ENCODE measurements at places on chromosomes 11 and 22. TPM values are rescaled to one million over a fixed set of nuclear protein-coding genes. Genes with fewer than 3 reads are reported as not detected.

The FOLR1 gene
- 0.36 TPM for total RNA-seq

The SCARF2 gene
- total RNA-seq, result 2.0 TPM

DNA sequence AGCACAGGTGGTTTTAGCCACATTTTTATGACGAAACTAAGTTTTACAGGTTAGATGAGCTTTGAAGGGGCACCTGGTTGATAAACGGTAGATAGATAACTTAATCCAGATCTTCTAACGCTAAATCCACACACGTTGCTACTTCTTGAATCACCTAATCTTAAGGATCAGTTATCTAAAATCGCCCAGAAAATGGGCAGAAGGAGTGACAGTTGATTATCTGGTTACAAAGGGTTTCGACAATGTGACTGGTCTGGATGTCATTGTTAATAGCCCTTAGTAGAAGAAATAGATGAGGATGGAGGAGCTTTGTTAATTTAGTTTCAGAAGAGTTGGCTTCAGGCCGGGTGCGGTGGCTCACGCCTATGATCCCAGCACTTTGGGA lies 43.7 kb downstream of the SCGB1A1 start:
- no peaks in the 10 kb centered on the region for H3K4me1 ChIP-seq
- no peak overlapping the region for H3K27ac ChIP-seq
- no peaks in the 10 kb centered on the region for H3K36me3 ChIP-seq
- H3K4me3 ChIP-seq, result no peak overlapping the region
- H3K27me3 ChIP-seq, result no peaks in the 10 kb centered on the region
- no peak for DNase-seq

GRCh38 chr22:19406281-19406811 lies 25.2 kb downstream of the HIRA start:
- no peak overlapping the region for H3K4me3 ChIP-seq
- H3K36me3 ChIP-seq, result peaks cover 72% of the 10 kb centered on the region
- no peak overlapping the region for H3K27ac ChIP-seq
- no peaks in the 10 kb centered on the region for H3K27me3 ChIP-seq
- DNase-seq, result no peak
- H3K4me1 ChIP-seq, result peaks cover 6% of the 10 kb centered on the region

DNA sequence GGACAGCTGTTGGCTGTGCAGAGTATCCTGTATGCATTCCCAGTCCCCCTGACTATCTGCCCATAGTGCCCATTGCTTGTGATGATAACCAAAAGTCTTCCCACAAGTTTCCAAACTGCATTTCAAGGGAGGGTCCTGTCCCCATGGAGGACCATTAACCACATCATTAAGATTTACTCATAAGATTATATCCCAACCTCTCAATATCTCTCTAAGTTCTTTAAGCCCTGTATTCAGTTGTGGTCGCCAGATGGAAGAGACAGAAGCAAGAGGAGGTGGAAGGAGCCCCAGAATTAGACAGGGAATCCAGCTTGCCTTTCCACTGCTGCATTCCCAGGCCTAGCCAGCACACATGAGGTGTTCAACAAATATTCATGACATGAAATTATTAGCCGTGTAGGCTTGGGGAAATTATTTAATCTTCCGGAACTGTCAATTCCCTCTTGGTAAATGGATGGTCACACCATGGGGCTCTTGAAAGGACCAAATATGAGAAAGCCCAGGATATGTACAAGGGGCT lies 42.6 kb upstream of the TIMP3 start:
- no peak for DNase-seq
- H3K4me3 ChIP-seq, result no peak overlapping the region
- peaks cover 4% of the 10 kb centered on the region for H3K4me1 ChIP-seq
